Esophagus squamous epithelium (tissue), 5 donors: ENCODE measurements at places on chromosomes 3 and 15. TPM values are rescaled to one million over a fixed set of nuclear protein-coding genes. Genes with fewer than 3 reads are reported as not detected.

DNA sequence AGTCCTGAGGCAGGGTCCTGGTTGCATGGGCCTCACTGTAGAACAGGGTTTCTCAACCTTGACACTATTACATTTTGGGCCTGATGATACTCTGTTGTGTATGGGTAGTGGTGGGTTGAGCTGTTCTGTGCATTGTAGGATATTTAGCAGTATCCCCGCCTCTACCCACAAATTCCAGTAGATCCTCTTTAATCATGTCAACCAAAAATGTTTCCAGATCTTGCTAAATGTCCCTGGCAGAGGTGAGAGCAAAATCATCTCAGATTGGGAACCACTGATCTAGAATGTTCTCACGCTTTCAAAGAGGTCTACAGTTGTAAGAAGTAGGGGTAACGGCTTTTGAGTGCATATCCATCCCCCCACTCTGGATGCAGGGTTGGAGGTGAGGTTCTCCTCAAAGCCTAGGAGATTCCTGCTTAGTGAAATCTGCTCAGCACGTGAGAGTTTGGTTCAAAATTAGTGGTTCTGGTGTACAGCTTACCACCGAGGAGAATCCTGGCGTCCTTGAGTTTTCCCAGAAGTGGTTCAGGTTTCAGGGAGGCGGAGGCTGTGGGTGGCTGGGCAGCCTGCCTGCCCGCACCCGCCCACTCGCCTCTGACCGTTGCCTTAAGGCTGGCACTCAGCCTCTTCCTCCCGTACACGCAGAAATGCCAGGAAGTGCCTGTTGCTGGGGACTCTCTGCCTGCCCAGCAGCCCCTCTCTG, 5.3 kb downstream of the ACVR2B start:
- DNase-seq, result no peak

DNA sequence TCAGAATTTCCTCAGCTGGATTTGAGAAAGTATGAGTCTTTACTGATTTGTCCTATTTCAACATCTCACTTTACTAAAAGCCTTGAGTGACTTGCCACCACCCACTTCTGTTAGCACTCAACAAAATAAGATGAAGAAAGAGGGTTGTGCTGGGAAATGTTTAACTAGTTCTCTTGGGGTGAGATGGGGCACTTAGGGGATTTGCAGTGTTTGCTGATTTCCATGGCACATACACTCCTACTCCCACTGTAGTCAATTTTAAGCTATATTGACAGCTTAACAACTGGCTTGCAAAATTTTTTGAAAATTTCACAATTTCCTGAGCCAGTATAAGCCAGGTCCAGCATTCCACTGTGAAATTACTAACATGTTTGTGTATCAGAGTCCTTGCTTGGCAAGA, 463.1 kb upstream of the ARHGEF26 start:
- DNase-seq, result no peak

DNA sequence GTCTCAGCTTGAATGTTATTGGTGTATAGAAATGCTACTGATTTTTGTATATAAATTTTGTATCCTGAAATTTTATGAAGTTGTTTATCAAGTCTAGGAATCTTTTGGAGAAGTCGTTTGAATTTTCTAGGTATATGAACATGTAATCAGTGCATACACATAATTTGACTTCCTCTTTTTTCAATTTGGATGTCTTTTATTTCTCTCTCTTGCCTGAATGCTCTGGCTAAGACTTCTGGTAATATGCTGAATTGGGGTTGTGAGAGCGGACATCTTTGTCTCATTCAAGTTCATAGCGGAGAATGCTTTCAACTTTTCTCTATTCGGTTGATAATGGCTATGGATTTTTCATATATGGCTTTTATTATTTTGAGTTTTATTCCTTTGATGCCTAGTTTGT, 100.9 kb upstream of the MCTP2 start:
- no peak for DNase-seq

DNA sequence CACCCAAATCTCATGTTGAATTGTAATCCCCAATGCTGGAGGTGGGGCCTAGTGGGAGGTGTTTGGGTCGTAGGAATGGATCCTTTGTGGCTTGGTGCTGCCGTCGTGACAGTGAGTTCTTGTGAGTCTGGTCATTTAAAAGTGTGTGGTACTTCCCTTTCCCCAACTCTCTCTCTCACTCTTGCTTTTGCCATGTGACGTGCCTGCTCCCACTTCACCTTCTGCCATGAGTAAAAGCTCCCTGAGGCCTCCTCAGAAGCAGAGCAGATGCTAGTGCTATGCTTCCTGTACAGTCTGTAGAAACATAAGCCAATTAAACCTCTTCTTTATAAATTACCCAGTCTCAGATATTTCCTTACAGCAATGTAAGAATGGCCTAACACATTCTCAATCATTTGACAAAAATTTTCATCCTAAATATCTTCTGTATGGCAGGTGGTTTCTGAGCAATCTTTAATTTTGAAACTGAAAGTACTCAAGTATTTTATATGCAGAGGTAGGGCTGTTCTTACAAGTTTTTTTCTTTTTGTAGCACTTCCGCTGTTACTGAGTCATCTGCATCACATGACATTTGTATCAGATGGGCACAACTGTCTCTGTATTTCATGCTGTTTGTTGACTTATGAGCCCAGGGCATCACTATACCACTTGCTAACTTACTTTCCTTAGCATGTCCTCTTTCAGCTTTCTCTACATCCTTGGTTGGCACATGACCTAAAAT, 8.8 kb downstream of the RPL39L start:
- DNase-seq, result no peak

- no peak for DNase-seq
These were observed 1.1 kb downstream of the NCKIPSD start for GRCh38 chr3:48684480-48685143.

FHIT gene
- 0.64 TPM for total RNA-seq

GRCh38 chr15:35427496-35427895, 118.5 kb downstream of the DPH6 start:
- no peak for DNase-seq

DNA sequence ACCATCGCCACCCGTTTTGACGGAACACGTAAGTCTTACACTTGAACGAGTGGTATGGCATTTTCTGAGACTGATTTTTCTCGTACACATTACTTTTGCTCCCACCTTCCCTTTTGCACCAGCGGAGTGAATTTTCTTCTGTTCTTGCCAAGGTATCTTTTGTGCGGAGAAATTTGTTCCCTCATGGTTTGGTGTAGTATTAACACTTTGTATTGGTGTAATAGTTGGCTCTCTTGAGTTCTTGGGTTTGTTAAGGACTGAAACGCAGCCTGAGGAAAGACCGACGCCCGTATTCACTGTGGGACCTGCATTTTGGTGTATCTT, 420 bp downstream of the KCNH8 start:
- no peak for DNase-seq
